ENCODE measurements at places on chromosomes 5 and 9.

GRCh38 chr5:86841000-86841644 is 223.4 kb downstream of the COX7C start:
- no peak for DNase-seq

DNA sequence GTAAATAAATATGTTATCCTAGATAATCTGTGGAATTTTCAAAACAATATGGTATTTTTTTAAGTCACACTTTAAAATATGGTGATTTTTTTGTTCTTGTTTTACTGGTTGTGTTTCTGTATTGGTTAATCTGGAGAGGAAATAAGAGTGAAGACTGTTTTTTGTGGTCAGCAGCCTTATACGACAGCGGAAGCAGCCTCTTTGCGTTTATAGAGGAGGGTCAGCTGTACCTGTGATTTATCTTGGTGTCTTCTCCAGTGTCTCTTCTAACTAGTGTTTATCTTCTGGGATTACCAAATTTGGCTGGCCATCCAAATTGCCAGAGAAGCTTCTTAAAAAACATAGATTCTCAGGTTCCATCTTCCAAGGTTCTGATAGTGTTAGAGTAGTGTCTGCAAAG is 58.7 kb downstream of the ICE1 start:
- DNase-seq, result no peak

DNA sequence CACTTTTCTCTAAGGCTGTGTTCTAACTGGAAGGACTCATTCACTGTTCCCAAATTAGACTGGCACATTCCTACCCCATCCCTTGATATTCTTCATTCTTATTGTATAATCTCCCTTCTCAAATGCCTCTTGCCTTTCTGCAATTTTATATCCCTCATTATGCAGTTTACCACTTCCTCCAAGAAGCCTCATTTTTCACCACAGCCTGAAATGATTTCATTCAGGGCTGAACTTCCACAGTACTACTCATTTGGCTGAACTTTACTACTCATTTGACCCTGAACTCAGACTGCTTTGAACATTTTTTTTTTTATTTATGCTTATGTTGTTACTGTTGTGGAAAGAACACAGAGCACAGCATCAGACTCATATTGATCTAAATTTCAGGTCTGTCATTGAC is 32.7 kb downstream of the GRIA1 start:
- no peak for DNase-seq

GRCh38 chr5:158819840-158820620 is 279.7 kb downstream of the EBF1 start:
- no peak for DNase-seq

DNA sequence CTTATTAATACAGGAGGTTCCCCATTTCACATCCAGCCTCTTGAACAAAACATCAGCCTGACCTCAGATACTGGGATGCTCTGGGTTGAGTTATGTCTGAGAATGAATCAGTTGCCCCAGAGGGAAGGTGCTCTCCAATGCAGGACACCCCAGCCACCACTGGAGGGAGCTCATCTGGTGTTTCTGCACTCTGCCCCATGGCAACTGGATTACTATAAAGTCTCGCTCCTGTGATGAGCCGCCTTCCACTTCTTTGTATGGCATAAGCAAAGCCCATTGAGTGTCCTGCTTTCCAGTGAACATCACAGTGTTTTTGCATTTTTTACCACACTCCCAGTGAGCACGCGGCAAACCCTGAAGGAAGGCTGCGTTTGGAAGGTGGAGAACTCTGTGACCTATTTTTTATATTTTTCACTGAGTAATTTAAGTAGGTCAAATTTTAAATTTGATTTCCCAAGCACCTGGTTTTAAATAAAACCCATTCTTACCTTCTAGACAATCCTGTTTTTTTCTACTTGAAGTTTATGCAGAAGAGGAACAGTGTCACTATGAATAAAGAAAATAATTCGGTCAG is 176.9 kb upstream of the WWC1 start:
- DNase-seq, result no peak

- no peak for DNase-seq
Measured at GRCh38 chr9:131682261-131682660, 57.6 kb downstream of the RAPGEF1 start.

DNA sequence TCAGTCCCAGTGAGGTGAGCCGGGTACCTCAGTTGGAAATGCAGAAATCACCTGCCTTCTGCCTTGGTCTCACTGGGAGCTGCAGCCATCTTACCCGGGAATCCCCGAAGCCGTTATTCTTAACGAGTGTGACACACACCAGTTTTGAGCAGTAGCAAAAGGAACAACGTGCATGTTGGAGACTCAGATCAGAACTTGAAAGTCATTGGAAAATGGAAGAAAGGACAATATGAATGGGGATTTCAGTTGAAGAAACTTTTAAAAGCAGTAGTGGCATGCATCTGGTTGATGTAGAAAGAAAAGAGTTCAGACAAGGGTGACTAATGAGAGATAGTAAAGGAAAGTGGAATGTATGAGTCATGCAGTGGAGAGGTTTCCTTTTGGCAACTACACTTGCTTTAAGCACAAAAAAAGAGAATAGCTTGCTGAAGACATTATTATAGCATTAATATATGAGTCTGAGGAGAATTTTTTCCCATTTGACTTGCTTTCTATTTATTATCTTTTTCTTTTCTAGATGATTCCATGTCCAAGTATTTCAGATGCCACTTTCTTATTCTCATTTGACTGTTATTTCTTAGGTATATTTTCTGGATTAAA is 44.4 kb upstream of the ANKDD1B start:
- peak; percentile 89 for DNase-seq

DNA sequence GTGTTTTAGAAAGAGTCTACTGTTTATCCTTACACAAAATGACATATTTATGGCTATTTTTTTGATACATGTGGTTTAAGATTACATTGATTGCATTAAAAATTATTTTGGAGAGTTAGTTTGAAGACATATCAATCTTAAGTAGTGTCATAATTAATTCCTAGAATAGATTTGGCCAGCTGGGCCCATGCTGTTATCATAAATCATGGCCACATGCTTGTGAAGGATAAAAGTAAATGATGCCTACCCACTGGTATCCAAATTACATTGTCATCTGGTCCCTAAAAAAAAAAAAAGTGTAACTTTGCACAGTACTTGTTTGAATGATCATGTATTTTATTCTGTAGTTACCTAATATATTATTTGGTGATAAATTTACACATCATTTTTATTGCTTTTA is 96.9 kb downstream of the PARP8 start:
- DNase-seq, result no peak

DNA sequence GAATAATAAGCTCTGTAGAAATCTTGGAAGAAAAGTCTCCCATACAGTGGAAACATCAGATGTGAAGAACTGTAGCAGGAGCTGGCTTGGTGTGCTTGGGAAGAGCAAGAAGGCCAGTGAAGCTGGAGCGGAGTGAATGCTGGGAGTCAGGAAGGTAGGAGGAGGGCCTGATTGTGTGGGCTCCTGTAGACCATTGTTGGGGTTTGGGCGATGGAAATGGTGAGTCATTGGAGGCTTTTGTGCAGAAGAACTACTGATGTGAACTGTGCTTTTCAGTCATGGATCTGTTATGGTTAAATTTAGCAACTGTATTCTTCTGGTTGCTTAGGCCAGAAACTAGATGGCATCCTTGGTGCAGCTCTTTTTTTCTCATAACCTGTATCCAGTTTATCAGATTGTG is 2.3 kb downstream of the ICE1 start:
- DNase-seq, result peak; percentile 33

GRCh38 chr5:155103146-155103545 is 89.6 kb downstream of the KIF4B start:
- no peak for DNase-seq

DNA sequence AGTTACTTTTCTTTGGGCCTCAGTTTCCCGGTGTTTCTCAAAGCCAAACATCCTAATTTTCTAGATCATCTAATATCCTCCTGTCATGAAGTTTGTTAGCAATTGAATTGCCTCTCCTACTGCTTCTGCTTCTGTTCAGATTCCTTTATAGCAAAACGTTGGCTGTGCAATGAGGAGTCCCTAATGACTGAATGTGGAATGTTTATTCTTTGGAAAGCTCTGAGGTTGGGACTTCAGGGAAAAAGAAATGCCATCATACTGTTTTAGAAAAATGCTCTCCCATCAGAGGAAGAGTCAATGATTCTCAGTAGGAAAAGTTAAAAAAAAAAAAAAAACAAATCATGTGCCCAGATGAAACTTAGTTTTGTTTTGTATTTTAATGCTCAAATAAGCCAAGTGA is 268.7 kb upstream of the PAPPA start:
- DNase-seq, result no peak

- DNase-seq, result no peak
Measured at GRCh38 chr9:104075801-104076753, 18.0 kb upstream of the SMC2 start.

GRCh38 chr9:37806271-37806670 is 5.7 kb downstream of the DCAF10 start:
- DNase-seq, result no peak

GRCh38 chr9:91177081-91177480 is 184.6 kb downstream of the AUH start:
- no peak for DNase-seq

DNA sequence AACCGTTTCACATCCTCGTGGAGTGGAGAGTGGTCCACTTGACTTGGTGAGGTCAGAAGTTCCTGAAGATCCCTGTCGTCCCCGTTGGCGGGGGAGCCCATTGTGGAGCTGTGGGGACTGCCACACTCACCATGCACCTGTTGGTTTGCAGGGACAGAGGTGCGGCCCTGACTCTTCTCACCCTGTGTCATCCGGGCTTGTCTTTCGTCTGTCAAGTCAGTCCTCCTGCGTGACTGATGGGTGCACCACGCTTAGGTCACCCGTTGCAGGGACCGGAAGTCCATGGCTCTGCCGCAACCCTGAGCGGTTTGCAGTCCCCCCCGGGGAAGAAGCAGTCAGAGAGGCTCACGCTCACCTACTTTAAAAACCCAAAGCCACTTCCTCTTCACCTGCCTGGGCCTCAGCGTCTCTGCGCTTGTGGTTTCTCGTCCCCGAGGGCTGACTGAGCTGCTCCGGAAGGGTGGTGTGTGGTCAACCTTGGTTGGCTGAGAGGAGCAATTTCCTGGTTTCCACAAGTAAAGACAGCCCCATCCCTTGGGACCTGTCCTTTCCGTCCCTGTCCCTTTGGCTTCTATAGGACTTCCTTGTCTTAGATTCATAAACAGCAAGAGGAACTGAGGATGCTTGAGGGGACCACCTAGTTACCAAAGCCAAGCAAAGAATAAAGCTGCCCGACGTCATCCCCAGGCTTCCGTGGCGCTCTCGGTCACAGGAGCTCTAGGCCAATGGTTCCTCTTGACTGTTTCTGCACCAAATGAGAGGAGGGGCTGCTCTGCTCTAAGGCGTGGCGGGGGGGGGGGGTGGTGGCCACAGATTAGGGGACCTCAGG is 53.2 kb downstream of the USP20 start:
- DNase-seq, result no peak

GRCh38 chr9:78989031-78989658 is 582.6 kb upstream of the TLE4 start:
- no peak for DNase-seq

DNA sequence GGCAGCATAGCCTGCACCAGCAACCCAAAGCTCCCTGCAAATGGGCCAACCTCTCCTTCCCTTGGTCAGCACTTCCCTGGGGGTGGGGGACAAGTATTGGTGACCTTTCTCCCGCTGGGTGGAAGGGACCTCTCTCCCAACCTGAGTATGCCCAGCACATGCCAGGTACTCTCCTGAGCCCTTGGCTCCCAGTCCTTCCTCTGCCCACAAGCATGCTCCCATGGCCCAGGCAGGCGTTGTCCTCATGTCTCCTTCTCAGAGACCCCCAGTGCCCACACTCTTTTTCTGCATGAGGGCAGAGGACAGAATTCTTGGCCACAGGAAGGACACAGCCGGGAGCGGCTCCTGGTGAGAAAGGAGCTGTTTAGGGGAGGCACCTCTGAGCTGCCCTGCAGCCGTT is 60.3 kb downstream of the PHF2 start:
- no peak for DNase-seq

GRCh38 chr5:169013846-169014245 is 287.1 kb downstream of the SLIT3 start:
- no peak for DNase-seq

DNA sequence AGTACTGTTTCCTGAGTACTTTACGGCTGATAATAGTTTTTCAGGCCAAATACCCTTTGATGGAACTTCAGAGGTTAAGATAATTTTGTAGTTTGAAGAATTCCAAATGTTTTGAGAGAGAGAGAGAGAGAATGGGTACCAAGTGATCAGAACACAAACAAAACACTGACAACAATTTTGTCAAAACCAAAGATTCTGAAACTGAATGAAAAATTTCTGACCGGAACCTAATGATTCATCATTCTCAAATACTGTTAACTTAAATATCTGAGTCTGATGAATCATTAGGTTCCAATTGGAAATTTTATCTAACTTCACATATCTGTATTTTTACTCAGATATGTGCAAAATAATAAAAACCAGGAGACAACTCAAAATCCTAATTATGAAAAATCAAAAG is 4.0 kb downstream of the LMBRD2 start:
- no peak for DNase-seq

DNA sequence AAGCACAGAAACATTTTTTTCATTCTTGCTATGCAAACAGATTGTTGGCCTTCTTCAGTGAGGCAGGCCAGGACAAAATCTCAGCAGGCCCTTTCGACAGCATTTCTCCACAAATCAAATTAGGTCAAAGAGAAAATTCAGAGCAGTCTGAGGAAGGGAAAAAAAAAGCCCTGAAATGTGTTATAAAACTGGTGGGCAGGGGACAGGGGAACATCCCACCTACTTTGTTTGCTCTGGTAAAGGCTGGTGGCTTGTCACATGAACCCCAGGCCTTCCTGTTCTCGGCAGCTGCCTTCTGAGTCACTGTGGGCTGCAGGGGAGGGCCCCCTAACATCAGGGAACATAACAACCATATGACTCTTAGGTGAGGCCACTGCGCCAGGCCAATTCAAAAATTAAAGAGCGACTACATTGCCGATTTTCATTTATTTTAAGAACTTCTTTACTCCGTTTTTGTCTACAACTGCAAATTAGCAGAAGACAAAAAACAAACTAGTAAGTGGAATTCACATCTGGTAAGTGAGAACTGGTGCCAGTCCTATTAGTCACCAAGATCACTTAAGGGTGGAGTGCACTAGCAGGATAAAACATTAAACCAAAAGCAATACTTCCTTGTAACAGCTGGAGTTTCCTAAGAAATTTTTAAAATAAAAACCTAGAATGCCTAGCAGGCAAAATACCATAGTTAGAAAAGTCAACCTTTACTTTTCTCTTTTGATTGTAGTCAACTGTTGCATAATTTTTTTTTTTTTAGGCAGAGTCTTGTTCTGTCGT is 46.2 kb upstream of the DENND4C start:
- DNase-seq, result peak; percentile 57
